ENCODE measurements at places on chromosomes 2 and 18.
A peak's percentile ranks its signal among the peaks of the same experiment; 100 is the strongest.

DNA sequence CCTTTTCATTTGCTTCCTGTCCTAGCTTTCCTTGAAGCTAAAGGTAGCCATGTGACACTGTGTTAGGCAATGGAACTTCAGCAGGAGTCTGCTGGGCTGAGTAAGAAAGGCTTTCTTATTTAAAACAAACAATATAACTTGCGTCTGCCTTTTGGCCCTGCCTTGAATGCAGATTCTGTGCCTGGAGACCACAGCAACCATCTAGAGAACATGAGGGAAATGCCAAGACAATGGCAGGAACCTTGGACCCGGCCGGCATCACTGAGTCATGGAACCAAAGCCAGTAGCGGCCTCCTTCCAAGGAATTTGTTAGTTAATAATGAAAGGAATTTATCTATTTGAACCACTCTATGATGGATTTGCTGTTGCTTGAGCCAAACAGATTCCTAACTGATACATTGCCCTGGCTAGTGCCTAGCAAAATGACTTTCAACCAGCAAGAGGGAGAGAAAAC is 207.5 kb upstream of the EPHA4 start:
- peak overlapping the region; percentile 84 for H3K27ac ChIP-seq
- no peaks in the 10 kb centered on the region for H3K36me3 ChIP-seq
- no peak overlapping the region for H3K4me3 ChIP-seq

DNA sequence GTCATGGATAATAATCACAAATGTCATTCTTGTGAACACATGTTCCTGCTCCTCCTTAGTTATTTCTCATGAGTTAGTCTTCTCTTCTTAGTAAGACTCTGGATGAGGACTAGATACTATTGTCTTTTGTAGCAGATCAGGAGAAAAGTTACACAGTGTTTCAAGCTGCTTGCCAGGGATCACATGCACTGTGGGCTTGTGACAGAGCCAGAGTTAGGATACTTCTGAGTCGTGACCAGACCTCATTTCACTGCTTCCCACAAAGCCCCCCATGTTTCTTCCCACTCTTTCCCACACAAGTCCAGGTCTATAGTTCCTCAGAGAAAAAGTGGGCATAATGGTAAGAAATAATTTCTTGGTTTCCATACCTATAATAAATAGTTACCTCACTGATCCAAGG is 80.2 kb upstream of the LRATD1 start:
- H3K4me3 ChIP-seq = no peak overlapping the region
- H3K36me3 ChIP-seq = no peaks in the 10 kb centered on the region
- DNase-seq = no peak
- no peaks in the 10 kb centered on the region for H3K4me1 ChIP-seq
- H3K27me3 ChIP-seq = no peaks in the 10 kb centered on the region
- no peak overlapping the region for H3K27ac ChIP-seq

- H3K4me1 ChIP-seq = peaks cover 14% of the 10 kb centered on the region
- DNase-seq = no peak
- H3K36me3 ChIP-seq = peaks cover 43% of the 10 kb centered on the region
- peak overlapping the region; percentile 77 for H3K4me3 ChIP-seq
- H3K27me3 ChIP-seq = peaks cover 15% of the 10 kb centered on the region
These were observed 702 bp downstream of the LMAN1 start for GRCh38 chr18:59358414-59358711.

GRCh38 chr2:223102040-223102400 is 50.0 kb downstream of the KCNE4 start:
- DNase-seq = no peak
- peaks cover 9% of the 10 kb centered on the region for H3K4me1 ChIP-seq
- no peak overlapping the region for H3K27ac ChIP-seq
- H3K4me3 ChIP-seq = no peak overlapping the region
- H3K27me3 ChIP-seq = no peaks in the 10 kb centered on the region

GRCh38 chr2:208033701-208034502 is 8.6 kb upstream of the PLEKHM3 start:
- H3K4me3 ChIP-seq = no peak overlapping the region
- no peaks in the 10 kb centered on the region for H3K36me3 ChIP-seq
- no peaks in the 10 kb centered on the region for H3K27me3 ChIP-seq
- no peak overlapping the region for H3K27ac ChIP-seq
- no peaks in the 10 kb centered on the region for H3K4me1 ChIP-seq

DNA sequence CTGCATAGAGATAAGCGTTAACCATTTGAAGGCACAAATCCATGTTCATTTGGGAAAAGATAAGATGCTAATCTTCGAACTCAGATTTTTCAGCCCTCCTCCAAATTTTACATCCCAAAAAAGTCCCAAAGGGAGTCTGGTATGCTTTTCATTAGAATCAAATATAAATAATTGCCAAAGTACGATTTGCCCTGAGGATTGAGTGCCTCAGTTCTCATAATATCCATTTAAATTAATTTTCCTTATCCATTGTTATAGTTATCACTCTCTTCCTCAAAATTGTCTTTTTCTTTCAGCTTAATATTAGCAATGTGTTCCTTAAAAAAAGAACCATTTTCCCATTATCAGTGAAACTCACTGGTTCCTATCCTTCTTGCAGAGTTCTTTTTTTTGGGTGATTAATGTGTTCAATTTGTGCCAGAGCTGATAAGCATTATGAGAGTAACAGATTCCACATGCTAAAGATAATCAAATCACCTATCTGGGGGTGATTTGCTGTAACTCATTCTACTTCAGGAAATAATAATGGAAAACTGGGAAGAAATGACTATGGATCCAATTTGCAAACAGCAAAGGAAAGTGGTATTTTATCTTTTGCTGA is 686 bp downstream of the HNMT start:
- H3K36me3 ChIP-seq = peaks cover 32% of the 10 kb centered on the region
- H3K4me1 ChIP-seq = peaks cover 22% of the 10 kb centered on the region
- peak overlapping the region; percentile 91 for H3K27ac ChIP-seq

DNA sequence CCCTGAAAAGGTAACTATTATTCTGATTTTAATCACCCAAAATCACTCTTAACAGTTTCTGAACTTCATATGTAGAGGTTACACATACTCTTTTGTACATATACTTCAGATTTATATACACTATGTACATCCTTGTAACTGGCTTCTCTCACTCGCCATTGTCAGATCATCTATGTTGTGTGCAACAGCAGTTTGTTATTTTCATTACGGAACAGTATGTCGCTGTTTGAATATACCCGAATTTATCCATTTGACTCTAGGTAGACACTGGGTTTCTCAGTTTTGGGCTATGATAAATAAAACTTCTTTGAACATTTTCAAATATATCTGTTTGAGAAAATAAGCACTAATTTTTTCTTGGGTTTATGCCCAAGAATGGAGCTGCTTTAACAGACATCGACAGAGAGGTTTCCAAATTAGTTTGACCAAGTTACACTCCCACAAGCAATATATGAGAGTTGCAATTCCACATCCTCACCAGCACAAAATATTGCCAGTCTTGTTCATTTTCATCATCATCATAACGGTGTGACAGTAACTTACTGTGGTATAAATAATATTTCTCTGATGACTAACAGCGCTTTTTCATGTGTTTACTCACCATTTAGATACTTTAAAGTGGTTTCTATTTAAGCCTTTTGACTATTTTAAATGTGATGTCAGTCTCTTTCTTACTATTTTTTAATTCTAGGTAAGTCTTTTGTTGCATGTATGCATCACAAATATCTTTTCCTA is 80.9 kb downstream of the SMC6 start:
- DNase-seq = no peak
- no peaks in the 10 kb centered on the region for H3K4me1 ChIP-seq
- peaks cover 27% of the 10 kb centered on the region for H3K36me3 ChIP-seq
- no peak overlapping the region for H3K27ac ChIP-seq
- H3K27me3 ChIP-seq = no peaks in the 10 kb centered on the region

GRCh38 chr2:226970362-226970761 is 134.5 kb downstream of the RHBDD1 start:
- H3K36me3 ChIP-seq = no peaks in the 10 kb centered on the region
- H3K27me3 ChIP-seq = no peaks in the 10 kb centered on the region
- no peak overlapping the region for H3K4me3 ChIP-seq
- H3K4me1 ChIP-seq = no peaks in the 10 kb centered on the region

- H3K27me3 ChIP-seq = no peaks in the 10 kb centered on the region
- no peaks in the 10 kb centered on the region for H3K36me3 ChIP-seq
- H3K27ac ChIP-seq = no peak overlapping the region
- DNase-seq = no peak
- H3K4me1 ChIP-seq = peaks cover 30% of the 10 kb centered on the region
These were observed 12.8 kb upstream of the RHOB start for GRCh38 chr2:20433946-20434553.

GRCh38 chr18:3790703-3791102 is 340.7 kb downstream of the TGIF1 start:
- no peak overlapping the region for H3K27ac ChIP-seq
- H3K27me3 ChIP-seq = 0 out of 2 replicates have a peak, but pooled peaks cover 5% of the 10 kb centered on the region
- no peak overlapping the region for H3K4me3 ChIP-seq
- no peaks in the 10 kb centered on the region for H3K4me1 ChIP-seq
- DNase-seq = no peak

DNA sequence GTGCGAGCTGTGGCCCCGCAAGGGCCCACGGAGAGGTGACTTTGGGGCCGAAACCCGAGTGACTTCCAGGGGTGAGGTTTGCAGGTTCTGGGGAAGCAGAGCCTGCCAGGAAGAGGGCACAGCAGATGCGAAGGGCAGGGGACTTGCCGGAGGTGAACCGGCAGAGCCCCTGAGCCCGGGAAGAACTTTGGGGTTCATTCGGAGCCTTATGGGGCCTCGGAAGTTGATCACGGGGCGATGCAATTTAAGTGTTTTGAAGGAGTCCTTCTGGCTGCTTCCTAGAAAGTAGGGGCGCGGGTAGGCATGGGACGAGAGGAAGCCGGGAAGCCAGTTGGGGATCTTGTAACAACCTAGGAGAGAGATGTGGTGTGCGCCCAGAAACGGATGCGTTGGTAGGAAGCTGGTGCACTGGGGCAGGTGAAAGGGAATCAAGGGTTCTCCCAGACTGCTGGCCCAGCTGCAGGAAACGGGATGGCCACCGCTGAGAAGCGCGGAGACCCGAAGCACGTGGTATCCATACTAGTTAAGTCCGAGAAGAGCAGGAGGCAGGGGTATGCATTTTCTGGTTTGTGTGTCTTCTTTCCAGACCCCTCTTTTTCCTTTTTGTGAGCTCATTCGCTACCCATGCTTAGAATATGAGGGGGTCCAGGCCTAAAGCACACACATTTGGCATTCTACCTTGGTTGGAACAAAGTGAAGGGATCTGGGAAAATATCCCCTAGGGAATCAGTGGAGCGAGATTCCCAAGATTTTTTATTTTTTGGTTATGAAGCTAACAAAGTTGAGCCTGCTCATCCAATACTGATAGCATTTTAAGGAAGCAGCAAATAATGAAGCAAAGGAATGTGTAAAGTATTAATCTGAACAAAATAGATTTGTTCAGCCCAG is 758 bp downstream of the SCLY start:
- H3K36me3 ChIP-seq = peaks cover 26% of the 10 kb centered on the region
- H3K4me3 ChIP-seq = peak overlapping the region; percentile 68
- H3K27ac ChIP-seq = no peak overlapping the region
- H3K27me3 ChIP-seq = no peaks in the 10 kb centered on the region
- H3K4me1 ChIP-seq = peaks cover 16% of the 10 kb centered on the region
- no peak for DNase-seq

- no peaks in the 10 kb centered on the region for H3K36me3 ChIP-seq
- H3K27ac ChIP-seq = no peak overlapping the region
- H3K4me3 ChIP-seq = no peak overlapping the region
- H3K27me3 ChIP-seq = no peaks in the 10 kb centered on the region
- peak; percentile 2 for DNase-seq
These were observed 310.9 kb downstream of the PRKCE start for GRCh38 chr2:45962177-45962921.

- H3K4me3 ChIP-seq = no peak overlapping the region
- DNase-seq = no peak
- H3K4me1 ChIP-seq = 0 out of 2 replicates have a peak, but pooled peaks cover 4% of the 10 kb centered on the region
- peaks cover 13% of the 10 kb centered on the region for H3K36me3 ChIP-seq
These were observed 89.9 kb downstream of the UBE2E3 start for GRCh38 chr2:181070119-181070835.

- no peak overlapping the region for H3K4me3 ChIP-seq
- H3K27ac ChIP-seq = no peak overlapping the region
- no peaks in the 10 kb centered on the region for H3K4me1 ChIP-seq
These were observed 1183.2 kb upstream of the ACVR2A start for GRCh38 chr2:146661473-146662096.

All from SJSA1 (cell line).